ENCODE measurements at places on chromosomes 12 and 14.

GRCh38 chr14:98006008-98006407 is 1208.8 kb downstream of the VRK1 start:
- no peak for DNase-seq

DNA sequence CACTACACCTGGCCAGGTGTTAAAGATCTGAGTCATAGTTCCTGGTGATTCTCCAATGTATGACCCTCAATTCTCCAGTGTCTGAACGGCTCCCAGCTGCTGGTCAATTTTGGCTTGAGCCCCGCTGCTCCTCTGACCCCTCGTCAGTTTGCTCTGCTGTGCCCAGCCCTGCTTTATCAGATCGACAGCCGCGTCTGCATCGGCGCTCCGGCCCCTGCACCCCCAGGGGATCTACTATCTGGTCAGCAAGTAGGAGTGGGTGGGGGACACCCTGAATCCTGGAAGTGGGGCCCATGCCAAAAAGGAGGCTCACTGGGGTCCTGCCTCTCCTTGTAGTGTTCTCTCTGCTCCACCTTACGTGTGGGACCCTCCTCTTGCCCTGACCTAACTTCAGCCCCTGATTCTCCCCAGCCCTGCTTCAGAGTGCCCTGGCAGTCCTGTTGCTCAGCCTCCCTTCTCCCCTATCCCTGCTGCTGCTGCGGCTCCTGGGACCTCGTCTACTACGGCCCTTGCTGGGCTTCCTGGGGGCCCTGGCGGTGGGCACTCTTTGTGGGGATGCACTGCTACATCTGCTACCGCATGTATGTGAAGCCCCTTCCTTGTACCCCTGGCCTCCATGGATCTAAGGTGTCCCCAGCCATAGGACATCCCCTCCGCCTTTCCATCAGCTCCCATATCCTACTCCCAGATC is 5.0 kb downstream of the SLC39A5 start:
- DNase-seq, result no peak

GRCh38 chr12:94560431-94561221 is 89.7 kb downstream of the TMCC3 start:
- DNase-seq, result peak; percentile 63

DNA sequence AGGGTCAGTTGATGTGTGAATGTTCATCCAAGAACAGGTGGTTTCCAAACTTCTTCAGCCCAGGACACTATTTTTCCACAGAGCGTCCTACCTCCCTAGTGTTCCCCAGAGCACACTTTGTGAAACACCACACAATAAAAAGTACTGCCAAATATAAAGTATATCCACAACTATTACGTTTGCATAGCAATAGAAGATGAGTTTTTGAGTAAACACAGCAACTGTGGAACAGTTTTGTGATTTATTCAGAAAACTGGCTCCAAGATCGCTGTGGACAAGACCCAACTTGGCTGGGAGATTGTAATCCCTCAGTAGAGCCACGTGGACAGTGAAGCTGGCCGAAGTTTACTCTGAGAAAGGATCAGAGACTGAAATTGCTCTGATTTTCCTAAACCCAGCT is 14.5 kb upstream of the MAP1LC3B2 start:
- no peak for DNase-seq

DNA sequence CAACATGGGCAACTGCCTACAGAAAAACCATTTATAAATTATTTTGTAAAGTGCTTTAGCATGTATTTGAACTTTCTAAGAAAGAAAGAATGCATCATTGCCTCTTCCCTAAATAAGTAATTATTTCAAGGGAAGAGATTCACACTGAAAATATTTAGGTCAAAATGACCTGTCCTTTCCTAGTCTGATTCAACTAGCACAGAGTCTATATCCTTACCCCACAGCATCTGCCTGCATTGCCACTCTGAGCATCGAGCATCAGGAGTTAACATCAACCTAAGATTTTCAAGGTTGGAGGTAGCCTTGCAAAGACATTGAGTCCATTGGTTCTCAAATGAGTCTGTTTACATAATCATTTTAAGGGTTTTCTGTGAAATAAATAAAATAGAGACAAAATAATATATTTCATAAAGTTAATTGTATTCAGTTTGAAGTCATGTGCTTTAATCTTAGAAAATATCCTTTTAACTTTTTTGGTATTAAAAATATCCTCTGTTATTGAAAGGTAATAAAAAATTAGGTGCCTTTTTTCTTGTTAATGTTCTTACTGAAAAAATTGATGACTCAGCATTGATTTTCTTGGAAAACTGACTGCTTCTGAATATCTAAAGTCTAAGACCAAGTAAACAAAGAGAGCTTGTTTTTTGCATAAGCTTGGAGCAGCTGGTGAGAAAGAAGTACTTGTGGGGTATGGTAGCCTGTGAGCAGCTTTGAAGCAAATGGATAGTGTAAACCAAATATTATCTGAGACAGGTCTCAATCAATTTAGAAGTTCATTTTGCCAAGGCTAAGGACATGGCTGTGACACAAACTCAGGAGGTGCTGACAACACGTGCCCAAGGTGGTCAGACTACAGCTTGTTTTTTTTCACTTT is 269.0 kb upstream of the CLEC14A start:
- DNase-seq, result no peak

DNA sequence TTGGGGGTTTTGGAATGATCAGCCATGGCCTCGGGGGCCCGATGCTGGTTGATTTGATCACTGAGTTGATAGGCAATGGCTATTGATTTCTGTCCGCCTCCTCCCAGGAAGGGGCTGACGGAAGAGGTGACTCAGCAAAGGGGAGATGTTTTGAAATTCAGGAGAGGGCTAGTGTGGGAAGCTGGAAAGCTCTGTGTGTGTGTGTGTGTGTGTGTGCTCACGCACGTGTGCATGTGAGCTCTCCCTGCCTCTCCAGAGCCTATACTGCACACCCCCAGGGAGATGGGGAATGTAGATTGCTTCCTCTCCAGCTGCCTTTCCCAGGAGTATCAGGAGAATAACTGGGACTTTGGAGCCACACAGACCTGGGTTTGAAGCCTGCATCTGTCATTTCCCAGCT is 184.9 kb upstream of the MYL2 start:
- DNase-seq, result no peak

DNA sequence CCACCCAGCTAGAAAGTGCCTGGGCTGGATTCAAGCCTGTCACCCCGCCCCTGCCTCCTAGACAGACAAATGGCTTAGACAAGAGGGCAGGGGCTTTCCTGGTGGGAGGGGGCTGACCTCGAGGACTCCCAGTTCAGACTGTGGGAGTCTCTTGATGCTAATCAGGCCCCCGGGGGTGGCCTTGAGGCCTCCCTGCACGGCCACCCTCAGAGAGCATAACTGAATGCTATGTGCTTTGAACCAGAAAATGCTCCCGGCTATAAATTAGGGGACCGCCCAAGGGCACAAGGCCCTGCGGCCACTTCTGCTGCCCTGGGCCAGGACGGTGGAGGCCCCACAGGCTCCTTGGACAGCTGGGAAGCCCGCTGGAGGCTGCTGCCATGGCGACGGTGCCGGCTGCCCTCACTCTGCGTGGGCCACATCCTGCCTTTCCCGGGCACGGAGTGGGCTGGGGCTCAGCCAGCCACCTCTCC is 111.0 kb upstream of the NCOR2 start:
- DNase-seq, result no peak

DNA sequence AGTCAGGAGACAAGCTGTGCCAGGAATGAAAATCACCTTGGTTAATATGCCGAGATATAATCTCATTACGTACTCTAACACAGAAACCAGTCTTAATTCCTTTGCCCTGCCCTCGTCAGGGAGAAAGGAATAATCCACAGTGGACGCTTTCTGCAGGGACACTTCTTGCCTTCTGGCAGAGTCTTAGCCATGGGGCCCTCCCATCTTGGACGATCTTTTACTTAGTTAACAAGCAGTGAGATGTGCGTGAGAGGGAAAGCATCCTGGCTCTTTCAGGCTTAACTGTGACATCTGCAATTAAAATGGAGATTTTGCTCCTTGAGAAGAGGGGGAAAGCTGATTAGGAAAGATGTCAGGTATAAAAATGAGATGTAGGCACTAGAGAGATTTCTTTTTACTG is 246.4 kb downstream of the TMEM132C start:
- no peak for DNase-seq

GRCh38 chr12:18907728-18908127 is 169.8 kb downstream of the CAPZA3 start:
- DNase-seq, result no peak

GRCh38 chr12:124318278-124319020 is 23.6 kb downstream of the RFLNA start:
- DNase-seq, result no peak

GRCh38 chr14:73710737-73711136 is 3.4 kb downstream of the PNMA1 start:
- DNase-seq, result no peak

DNA sequence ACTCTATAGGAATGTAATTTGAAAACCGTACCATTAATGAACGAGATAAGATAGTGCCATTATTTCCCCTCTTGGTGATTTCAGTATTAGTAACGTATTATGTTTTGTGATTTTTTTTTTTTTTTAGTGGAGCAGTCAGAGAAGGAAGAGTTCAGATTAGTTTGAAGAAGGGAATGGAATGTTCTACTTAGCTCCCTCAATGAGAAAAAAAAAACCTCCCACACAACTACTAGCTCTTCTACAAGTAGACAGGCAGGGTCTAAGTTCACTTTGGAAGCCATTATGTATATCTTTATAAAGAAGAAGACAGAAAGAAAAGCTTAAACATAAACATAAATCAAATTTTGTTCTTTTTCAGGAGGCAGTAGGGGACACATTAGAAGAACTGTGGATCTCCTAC is 27.3 kb downstream of the PNMA1 start:
- no peak for DNase-seq

DNA sequence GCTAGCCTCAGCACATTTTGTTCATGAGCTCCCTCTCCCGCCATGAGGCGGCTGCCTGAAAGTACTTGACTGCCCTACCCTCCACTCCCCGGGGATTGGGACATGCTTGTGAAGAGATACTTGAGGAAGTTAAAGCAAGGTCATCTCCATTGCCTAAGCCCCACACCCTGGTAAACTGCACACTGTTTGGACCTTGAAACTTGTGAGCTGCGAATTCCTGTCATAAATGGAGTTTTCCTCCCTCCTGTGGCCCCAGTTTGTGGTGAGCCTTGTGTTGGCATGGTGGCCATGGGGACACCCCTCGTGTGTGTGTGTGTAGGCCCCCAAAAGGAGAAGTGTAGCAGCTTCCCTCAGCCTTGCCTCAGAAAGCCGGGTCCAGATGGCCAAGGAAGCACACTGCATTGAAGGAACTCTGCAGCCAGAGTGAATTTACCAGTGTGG is 395.5 kb downstream of the ZFP36L1 start:
- no peak for DNase-seq

DNA sequence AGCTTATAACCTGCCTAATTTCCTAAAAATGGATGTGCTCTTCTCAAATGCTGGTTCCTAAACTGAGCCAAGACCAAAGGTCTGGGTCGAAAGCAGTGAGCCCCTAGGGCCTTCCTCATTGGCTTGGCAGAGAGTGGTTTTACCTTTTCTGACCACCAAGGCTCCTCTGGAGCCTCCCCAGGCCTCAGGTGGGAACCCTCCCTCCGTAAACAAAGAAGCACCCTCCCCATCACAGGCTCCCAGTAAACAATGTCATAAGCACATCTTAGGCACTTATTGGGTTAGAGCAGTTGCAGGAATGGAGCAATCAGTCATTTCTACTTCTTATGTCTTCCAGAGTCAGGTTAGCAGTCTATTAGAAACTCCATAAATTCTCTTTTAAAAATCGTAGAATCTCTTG is 6.0 kb downstream of the CHPT1 start:
- DNase-seq, result no peak

DNA sequence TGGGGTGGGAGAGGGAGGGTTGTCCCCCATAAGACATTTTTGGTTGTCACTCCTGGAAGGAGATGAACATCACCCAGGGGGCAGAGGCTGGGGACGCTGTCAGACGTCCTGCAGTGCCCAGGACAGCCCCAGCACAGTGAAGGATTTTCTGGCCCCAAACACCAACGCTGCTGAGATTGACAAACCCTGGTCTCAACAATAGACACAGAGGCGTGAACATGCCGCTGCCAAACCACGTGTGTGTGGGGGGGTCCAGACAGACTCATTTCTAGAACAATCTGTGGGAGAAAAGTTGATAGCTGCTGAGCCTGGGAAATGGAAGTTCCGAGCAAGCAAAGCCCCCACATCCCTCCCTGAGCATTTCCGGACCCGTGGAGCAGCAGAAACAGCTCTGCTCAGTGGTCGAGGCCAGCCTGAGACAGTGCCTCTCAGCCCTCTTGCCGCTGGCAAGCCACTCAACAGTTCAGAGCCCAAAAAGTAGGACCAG is 43.8 kb upstream of the CLMN start:
- DNase-seq, result no peak
